ENCODE measurements at places on chromosomes 16 and 17.

DNA sequence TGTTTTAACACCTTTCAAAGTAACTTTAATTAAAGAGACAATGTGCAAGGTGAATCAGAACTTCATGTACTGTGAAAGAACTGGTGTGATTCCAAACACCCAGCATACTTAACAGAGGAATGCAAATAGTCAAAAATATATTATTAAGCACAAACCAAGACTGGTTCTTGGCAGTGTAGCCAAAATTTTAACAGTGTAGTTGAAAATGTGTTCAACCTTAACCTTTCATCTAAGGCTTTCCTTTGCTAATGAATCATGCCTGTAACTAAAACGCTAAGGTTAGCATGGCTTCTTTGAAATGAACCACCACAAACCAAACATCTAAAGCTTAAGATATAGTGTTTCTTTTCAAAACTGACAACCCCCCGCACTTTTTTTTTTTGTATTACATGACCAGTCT is 146.3 kb upstream of the AXIN2 start:
- no peak for DNase-seq

DNA sequence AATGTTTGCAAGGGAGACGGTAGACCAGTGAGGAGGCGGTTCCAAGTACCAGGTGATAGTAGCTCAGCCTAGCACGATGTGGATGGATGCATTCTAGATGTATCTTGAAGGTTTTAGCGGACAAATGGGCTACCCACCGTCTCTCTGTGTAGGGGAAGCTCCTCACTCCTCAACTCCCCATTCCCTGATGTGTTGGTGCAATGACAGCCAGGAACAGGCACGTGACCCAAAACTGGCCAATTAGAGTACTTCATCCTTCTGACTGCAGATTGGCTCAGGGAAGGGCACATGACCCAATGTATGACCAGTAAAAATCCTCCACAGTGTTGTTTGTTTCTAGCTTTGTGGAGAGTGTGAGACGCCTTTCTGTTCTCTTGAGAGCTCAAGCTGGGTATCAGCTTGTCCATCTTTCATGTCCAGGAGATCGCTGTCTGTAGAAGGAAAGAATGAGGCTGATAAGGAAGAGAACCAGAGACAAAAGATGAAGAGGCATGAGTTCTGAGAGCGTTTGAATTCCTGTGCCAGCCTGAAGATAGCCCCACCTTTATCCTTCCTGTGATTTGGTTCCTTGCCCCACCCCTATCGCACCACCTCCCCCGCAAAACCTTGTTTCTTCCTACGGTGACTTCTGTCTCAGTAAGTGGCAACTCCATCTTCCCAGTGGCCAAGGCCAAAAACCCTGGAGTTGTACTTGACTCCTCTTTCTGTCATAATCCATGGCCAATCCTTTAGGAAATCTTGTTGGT is 2.3 kb upstream of the BORCS6 start:
- peak; percentile 79 for DNase-seq

DNA sequence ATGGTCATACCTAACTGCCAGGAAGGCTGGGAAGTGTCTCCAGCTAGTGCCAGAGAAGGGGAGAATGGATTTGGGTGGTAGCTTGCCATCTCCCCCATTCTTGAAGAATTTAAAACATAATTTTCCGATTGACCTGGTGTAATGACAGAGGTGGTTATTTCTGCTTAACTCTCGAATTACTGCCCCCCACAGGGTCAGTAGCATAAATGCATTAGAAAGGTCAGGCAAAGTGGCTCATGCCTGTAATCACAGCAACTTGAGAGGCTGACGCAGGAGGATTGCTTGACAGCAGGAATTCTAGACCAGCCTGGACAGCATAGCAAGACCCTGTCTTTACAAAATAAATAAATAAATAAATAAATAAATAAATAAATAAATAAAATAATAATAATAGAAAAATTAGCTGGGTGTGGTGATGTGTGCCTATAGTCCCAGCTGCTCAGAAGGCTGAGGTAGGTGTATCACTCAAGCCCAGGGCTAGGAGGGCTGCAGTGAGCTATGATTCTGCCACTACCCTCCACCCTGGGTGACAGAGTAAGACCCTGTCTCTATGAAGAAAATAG is 27.5 kb downstream of the TMC7 start:
- DNase-seq: no peak

DNA sequence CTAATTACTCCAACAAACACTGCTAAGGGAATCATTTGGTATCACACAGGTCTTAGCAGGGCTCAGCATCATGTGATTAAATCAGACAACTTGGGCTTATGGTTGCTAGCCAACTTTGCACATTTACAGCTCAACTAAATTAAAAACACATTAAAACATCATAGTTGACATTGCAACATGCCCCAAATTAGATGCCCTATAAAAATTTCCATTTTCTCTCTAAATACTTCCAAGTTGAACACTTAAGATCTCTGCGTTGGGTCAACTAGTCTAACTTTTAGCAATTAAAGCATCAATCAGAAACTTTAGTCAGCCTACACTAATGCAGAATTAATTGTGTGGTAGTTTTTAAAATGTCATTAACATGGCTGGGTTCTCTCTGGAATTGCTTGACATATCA is 12.1 kb downstream of the DNAJC7 start:
- no peak for DNase-seq

DNA sequence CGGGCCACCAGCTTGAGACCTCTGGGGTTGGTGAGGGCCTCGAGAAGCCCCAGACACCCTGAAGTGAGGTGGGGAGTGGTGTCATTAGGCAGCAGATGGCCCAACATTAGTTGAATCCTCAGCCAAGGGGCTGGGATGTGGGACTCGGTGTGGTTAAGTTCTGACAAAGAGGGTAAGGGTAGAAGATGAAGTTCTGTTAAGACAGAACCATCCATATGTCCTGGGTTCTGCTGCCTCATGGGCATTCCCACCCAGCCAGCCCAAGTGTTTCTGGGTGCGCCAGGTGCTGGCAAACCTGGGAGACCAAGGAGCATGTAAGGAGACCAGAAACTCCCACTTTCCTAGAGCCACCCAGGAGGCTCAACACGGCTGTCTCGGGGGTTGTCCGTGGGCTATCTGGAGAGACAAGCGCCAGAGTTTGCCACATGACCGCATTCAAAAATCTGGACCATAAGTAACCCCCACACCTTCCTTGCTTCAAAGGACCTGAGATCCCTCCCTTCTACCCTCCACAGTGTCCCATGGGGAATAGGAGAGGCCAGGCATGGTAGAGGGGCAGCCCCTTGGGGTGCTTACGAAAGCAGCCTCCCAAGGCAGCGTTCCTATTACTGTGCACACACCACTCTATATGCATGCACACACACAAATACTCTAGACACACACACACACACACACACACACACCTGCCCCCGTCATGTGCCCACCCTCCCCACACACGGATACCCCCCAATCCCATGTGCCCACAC is 128.7 kb downstream of the C16orf78 start:
- DNase-seq: no peak
